Stimulated activated memory B cell treated with anti-CD40 and anti-IgM and Interleukin-4, amounts not matched to agents 10 μg/mL and 1 μg/mL and 100 μg/mL, for 72 hours (primary cell): ENCODE measurements at places on chromosomes 3 and 15.

DNA sequence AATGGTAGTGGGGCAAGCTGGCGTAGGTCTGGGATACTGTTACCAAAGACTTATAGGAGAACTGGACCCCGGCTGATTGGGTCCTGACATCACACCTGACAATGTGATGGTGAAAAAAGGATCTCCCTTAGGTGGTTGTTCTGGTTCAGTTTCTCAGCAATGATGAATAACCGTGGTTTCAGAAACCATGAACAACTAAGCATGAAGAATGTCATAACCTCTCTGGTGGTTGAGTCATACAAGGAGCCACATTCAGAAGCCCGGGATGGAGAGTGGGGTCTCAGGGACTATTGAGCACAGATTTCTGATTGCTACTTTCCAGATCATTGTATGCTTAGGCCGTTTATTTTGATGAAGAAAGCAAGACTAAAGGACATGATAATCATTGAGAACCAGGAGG, 17.4 kb downstream of the GPR160 start:
- peak; percentile 85 for ATAC-seq

DNA sequence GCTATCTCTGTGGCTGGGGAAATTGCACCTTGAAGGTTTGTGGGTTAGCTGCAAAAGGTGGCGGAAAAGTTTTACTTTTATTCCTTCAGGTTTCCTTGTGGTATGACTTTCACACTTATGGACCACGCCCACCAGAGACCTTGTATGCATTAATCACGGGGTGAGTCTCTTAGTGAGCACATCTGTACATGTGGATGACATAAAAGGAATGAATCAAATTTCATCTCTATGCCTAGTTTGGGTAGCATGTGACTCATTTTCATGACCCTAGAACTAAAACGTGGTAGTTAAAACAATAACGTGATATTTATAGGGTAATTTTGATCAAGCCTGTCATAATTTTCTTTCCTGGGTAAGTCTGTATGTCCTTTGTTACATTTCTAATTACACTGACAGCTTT, 141.7 kb downstream of the PDCD6IP start:
- no peak for ATAC-seq

- no peak for ATAC-seq
Measured at GRCh38 chr15:32739522-32740063, 21.8 kb downstream of the GREM1 start.

DNA sequence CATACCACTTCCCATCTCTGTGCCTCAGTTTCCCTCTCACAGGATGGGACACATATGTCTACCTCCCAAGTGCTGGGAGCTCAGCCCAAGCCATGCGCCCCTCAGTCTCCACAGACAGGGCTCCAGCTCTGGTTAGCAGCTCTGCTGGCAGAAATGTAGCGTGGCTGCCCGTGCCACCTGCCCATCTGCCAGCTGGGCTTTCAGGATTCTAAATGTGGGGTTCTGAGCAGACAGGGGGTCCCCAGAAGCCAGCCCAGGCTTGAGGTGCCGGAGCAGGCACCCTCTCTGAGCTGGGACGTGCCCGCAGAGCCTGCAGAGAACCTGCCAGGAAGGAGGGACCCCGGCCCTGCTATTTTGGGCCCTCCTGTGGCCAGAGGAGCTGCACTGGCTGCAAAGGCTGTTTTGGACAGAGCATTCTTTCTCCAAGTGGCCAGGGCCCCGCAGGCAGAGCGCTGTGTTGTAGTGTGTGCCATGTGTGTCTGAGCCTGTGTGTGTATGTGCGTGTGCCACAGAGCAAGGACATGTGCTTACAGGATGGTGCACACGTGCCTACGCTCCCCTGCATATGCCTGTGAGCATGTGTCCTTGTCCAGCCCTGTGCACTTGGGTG, 31.7 kb downstream of the PSTPIP1 start:
- no peak for ATAC-seq

GRCh38 chr3:69541711-69542088, 155.8 kb upstream of the FRMD4B start:
- no peak for ATAC-seq

GRCh38 chr15:25329696-25330095, 109.1 kb downstream of the UBE3A start:
- ATAC-seq: peak; percentile 34

DNA sequence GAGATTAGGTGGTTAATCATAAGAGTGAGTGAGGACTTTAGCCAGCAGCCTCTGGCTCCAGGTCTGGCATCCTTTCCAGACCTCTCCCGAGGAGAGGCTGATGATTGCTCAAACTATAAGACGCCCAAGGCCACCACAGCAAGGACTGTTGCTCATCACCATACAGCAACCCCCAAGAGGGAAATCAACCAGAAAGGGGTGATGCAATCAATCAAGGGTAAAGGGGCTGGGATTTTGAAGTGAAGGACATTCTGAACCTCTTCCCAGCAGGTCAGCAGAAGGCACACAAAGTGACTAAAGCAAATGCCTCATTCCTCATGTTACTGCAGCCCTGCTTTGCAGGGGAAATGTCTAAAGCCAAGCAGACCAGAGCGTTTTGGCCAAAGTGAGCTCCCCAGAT, 247.3 kb upstream of the IGF1R start:
- no peak for ATAC-seq

DNA sequence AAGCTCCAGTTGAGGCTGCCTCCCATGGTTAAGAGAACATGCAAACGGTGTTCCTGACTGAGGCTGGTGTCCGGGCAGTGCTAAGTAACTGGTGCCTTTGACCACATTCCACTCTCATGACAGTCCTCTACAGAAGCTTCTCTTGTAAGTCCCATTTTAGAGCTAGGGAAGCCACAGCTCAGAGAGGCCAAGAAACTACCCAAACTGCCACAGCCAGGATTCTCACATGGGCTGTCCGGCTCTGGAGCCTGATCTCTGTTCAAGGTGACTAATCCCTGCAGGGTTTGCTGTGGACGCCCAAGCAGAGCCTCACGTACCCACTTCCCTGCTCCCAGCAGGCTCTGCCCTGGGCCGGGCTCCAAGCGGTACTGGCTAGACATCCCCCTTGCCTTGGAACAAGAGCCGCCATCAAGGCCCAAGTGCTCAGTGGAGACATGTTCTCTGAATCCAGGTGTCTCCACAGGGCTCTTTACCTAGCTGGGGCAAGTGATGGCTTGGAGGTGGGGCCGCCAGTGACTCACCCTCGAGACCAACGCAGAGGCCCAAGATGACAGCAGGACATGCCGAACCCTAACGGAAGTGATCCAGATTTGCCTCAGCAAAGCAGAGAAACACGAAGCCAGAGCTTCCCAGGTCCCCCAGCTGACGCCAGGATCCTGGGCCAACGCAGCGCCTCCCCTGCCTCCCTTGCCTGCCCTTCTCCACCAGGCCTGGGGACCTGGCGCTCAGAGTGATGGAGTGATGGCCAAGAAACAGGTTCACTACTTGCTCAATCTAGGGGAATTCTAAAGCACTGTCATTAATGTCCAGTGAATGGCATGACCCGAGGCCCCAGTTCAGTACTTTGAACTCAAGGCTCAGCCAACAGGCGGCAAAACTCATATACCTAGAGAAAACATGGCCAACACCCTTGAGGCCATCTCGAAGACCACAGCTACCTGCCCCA, 24.4 kb downstream of the KLHL25 start:
- ATAC-seq: no peak

DNA sequence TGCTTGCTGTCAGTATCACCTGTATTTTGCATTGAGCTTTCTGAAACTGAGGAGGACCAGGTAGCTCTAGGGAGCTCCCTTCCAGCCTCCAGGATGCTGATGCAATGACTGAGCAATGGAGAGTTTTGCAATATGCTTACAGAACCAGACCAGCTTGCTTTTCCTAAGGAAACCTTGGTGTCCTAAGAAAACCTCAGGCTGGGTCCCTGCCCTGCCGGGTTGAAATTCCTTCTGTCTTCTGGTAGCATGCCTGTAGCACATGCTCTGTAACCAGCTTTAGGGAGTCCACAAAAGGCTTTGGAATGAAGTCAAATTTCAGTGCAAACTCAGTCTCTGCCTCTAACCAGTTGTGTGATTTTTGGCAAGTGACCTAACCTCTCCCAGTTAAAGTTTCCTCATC, 65.8 kb upstream of the GSK3B start:
- no peak for ATAC-seq
